ENCODE measurements at places on chromosomes 12 and 14.
A peak's percentile ranks its signal among the peaks of the same experiment; 100 is the strongest.

- H3K27me3 ChIP-seq, result no peaks in the 10 kb centered on the region
- H3K4me1 ChIP-seq, result no peaks in the 10 kb centered on the region
- no peak for DNase-seq
- no peaks in the 10 kb centered on the region for H3K36me3 ChIP-seq
- H3K27ac ChIP-seq, result no peak overlapping the region
- H3K4me3 ChIP-seq, result no peak overlapping the region
Observed at GRCh38 chr14:58401587-58401986, 5.9 kb downstream of the TOMM20L start.

GRCh38 chr14:54489731-54490444 is 1.1 kb upstream of the GMFB start:
- no peak for DNase-seq
- no peaks in the 10 kb centered on the region for H3K36me3 ChIP-seq
- H3K27ac ChIP-seq, result peak overlapping the region; percentile 82
- no peaks in the 10 kb centered on the region for H3K27me3 ChIP-seq
- peaks cover 9% of the 10 kb centered on the region for H3K4me1 ChIP-seq

DNA sequence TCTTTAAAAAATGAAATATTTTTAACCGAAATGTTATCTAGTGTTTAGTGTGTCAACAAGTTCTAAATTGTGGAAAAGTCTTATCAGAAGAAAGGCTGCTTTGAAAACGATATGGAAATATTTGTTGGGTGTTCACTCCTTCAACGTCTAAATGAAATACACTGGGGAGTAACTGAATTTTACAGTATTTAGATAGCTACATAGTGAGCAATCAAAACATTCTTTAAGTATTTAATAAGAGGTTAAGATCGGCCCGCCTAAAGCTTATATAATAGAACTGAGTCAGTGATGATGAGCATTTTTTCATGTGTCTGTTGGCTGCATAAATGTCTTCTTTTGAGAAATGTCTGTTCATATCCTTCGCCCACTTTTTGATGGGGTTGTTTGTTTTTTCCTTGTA is 228.3 kb downstream of the RAD51B start:
- no peak overlapping the region for H3K27ac ChIP-seq
- no peaks in the 10 kb centered on the region for H3K4me1 ChIP-seq
- DNase-seq, result no peak
- H3K36me3 ChIP-seq, result no peaks in the 10 kb centered on the region

DNA sequence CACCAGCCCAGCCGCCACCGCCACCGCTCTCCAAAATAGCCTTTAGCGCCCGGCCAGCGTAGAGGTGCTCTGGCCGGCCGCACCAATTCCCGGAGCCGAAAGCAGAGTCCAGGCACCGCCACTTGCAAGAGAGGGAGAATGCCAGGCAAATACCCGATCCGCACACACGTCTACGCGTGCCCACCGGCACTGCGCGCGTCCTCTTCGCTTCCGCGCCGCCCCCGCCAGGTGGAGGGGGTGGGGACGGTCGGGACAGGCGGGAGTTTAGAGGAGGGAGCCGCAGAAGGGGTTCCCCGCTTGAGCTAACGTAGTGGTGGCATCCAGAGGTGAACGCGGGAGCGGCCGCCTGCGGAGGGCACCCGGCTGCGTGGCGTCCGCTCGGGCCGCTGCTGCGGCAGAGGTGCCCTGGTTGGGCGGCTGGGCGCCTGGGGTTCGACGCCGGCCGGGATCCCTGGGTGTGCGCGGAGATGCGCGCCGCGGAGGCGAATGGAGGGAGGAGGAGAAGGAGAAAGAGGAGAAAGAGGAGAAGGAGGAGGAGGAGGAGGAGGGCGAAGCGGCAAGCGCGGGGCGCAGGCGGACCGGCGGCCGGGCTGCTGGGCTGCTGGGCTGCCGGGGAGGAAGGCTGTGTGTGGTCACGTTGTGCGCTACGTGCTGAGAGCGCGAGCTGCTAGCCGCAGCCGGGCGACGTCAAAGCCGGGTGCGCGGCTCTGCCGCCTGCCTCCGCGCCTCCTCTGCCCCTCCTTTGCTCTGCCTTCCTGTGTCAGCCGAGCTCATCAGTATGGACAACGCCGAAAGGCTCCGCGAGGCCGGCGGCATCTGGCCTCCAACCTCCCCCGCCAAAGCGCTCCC is at the start of gene MDGA2:
Gene MDGA2 (minus strand): TSS at position 140 of the 849 bp plus-strand sequence.
- DNase-seq, result no peak
- H3K4me3 ChIP-seq, result no peak within 1 kb of the TSS
- H3K27ac ChIP-seq, result no peak within 1 kb of the TSS
- H3K36me3 ChIP-seq, result no peaks in the 10 kb centered on the region
- no peaks in the 10 kb centered on the region for H3K4me1 ChIP-seq

DNA sequence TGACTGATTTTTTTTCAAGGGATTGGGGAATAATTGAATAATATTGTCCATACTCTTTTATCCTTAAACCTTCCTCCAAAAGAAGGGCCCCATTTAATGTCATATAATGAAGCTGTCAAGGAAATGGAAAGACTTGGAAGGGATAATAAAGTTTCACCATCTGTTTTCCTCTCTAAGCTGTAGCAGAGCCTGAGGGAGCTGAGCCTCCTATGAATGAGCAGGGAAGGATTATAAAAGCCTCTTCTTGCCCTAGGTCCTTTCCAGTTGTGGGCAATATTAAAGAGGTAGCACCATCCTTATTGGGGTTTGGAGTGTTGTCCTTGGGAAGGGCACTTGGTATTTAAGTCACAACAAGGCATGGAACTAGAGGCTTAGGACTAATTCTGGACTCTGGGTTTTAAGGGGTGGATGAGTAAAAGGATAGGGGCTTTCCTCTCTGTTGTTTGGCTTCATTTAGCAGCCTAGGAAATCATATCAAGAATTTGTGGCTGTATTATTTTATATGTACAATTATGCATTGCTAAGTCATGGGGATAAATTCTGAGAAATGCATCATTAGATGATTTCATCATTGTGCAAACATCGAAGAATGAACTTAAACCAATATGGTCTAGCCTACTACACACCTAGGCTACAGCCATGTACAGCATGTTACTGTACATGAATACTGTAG is 408.5 kb upstream of the DCN start:
- H3K27me3 ChIP-seq, result no peaks in the 10 kb centered on the region
- no peak overlapping the region for H3K27ac ChIP-seq
- DNase-seq, result no peak
- no peak overlapping the region for H3K4me3 ChIP-seq
- H3K4me1 ChIP-seq, result no peaks in the 10 kb centered on the region

DNA sequence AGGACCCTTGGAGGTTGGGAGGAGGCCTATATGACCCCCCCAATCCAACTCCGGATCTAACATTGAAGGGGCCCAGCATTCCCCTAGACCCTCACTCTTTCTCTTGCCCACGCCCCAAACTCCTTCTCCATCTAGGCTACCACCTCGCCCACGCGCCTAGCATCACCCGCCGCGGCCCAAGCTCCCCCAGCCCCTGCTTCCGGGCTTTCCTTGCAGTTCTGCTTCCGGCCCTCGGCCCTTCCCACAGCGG is 445 bp downstream of the CERS5 start:
- H3K36me3 ChIP-seq, result no peaks in the 10 kb centered on the region

DNA sequence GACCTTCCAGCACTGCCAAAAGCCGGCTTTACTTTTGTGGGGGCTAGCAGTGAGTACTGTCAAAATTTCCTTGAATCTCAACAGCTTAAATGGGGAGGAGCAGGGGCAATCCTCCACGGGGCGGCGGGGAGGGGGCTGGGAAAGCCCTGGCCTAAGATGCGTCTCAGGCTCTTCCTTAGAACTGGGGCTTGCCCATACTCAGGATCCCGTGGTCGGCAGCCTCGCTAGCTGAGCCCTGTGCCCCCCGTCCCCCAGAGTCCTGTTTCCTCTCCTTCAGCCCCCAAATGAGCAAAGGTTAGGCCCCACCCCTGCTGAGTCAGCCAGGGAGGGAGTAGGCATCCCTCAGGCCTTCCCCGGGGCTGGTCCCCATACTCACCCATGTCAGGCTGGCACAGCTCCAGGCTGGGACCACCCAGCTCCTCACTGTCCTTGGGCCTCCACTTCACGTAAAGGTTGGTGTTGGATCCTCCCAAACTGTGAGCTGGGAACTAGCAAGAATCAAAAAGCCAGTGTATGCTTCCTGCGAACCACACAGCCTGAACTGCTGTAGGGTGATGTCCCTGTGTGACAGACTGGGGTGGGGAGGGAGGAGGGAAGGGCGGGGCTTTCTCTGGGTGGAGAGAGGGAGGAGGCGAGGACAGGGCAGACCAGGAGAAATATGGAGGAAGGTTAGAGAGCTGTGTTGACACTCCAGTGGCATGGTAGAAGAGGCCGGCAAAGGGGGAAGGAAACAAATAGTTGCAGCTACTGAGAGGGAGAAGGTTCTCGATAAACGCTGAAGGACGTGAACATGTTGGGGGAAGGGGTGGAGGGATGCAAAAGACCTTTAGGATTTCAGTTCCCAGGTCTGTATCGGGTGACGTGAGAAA is 5.9 kb upstream of the BAZ2A start:
- H3K27ac ChIP-seq, result peak overlapping the region; percentile 98
- DNase-seq, result peak; percentile 94
- H3K36me3 ChIP-seq, result peaks cover 16% of the 10 kb centered on the region
- H3K4me1 ChIP-seq, result peaks cover 20% of the 10 kb centered on the region
- no peaks in the 10 kb centered on the region for H3K27me3 ChIP-seq
- peak overlapping the region; percentile 68 for H3K4me3 ChIP-seq

DNA sequence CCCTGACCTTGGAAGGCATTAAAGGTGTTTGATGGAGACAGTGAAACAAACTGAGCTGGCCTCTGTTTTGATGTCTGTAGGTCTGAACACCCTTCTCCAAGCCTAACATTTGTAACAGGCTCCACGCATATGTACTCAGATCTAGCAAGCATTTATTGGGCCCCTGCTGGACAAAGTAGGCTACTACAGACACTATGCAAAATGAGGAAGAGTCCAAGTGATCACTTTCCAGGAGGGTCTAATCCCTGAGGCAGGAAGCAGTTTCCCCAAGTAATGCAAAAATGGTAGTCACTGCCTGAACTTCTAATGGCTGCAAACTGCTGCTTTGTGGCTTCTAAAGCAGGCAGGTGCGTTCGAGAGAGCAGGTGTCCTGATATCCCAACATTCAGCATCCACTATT is 405.8 kb downstream of the MED13L start:
- no peaks in the 10 kb centered on the region for H3K36me3 ChIP-seq
- peaks cover 7% of the 10 kb centered on the region for H3K4me1 ChIP-seq
- H3K4me3 ChIP-seq, result no peak overlapping the region
- DNase-seq, result no peak
- H3K27ac ChIP-seq, result peak overlapping the region; percentile 91
- no peaks in the 10 kb centered on the region for H3K27me3 ChIP-seq

GRCh38 chr12:94516985-94517384 is 57.3 kb upstream of the CEP83 start:
- DNase-seq, result no peak
- H3K27me3 ChIP-seq, result no peaks in the 10 kb centered on the region
- no peak overlapping the region for H3K27ac ChIP-seq
- no peaks in the 10 kb centered on the region for H3K36me3 ChIP-seq

DNA sequence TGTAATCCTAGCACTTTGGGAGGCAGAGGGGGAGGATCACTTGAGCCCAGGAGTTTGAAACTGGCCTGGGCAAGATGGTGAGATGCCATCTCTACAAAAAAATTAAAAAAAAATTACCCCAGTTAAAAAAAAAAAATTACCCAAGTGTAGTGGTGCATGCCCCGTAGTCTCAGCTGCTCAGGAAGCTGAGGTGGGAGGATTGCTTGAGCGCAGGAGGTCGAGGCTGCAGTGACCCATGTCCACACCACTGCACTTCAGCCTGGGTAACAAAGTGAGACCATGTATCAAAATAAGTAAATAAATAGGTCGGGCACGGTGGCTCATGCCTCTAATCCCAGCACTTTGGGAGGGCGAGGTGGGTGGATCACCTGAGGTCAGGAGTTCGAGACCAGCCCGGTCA is 128.8 kb downstream of the VRK1 start:
- no peak overlapping the region for H3K27ac ChIP-seq
- H3K4me1 ChIP-seq, result no peaks in the 10 kb centered on the region
- H3K36me3 ChIP-seq, result no peaks in the 10 kb centered on the region
- no peaks in the 10 kb centered on the region for H3K27me3 ChIP-seq
- no peak for DNase-seq

DNA sequence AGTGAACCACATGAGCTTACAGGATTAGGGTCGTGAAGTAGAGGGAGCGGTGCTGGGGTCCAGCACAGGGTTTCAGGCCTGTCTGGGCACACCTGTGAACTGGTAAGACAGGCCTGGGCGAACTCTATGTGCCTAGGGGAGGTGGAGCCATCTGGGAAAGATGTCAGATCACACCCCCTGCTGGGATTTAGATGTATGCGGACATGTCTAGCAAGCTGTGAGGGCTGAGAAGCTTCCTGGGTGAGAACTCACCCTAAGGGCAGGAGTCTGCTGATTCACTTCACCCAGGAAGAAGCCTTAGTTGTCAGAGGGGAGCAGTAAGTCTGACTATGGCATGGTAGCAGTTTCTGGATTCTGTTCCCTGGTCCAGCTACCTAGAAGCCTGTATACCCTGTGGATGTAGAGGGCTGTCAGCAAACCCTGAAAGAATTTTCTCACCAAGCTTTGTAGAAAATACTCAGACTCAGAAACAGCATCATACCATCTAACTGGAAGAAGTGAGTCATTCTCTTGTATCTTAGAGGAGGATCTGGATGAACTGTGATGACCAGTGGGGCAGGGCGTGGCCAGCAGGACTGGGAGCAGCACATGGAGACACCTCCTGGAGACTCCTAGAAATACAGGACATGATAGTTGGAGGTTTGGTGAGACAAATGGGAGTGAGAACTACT is 11.2 kb upstream of the PYGL start:
- no peaks in the 10 kb centered on the region for H3K4me1 ChIP-seq
- no peak overlapping the region for H3K4me3 ChIP-seq
- peak; percentile 66 for DNase-seq
- H3K36me3 ChIP-seq, result no peaks in the 10 kb centered on the region

GRCh38 chr12:497501-498160 is 37.9 kb downstream of the B4GALNT3 start:
- H3K27me3 ChIP-seq, result no peaks in the 10 kb centered on the region
- H3K27ac ChIP-seq, result no peak overlapping the region
- no peaks in the 10 kb centered on the region for H3K36me3 ChIP-seq
- no peak overlapping the region for H3K4me3 ChIP-seq
- no peaks in the 10 kb centered on the region for H3K4me1 ChIP-seq
- DNase-seq, result no peak

DNA sequence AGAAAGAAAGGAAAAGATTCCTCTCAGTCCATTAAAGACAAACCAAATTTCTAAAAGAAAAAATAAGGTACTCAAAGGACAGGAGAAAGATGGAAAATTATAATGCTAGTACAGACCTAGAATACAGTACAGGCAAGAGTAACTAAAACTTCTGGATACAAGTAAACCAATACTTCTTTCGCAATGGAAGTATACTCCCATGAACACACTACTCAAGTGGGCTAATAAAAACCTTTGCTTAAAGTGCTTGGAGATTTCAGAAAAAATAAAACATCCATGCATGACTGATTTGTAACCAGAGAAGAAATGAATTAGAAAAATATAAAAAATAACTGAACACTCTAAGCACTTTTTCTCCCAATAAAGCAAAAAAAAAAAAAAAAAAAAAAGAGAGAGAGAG is 3.5 kb downstream of the ZBTB25 start:
- H3K27me3 ChIP-seq, result no peaks in the 10 kb centered on the region
- peaks cover 6% of the 10 kb centered on the region for H3K4me1 ChIP-seq

- DNase-seq, result no peak
- H3K36me3 ChIP-seq, result no peaks in the 10 kb centered on the region
- H3K27ac ChIP-seq, result no peak overlapping the region
- H3K4me1 ChIP-seq, result no peaks in the 10 kb centered on the region
Observed at GRCh38 chr12:46460682-46461210, 88.2 kb upstream of the SLC38A2 start.

GRCh38 chr14:31703056-31703455 is 141.9 kb downstream of the NUBPL start:
- DNase-seq, result no peak
- no peaks in the 10 kb centered on the region for H3K36me3 ChIP-seq
- H3K4me1 ChIP-seq, result no peaks in the 10 kb centered on the region
- no peak overlapping the region for H3K27ac ChIP-seq
- no peak overlapping the region for H3K4me3 ChIP-seq

All from prostate gland (tissue), 2 donors.